ENCODE measurements at places on chromosomes 4 and X.
A peak's percentile ranks its signal among the peaks of the same experiment; 100 is the strongest.

DNA sequence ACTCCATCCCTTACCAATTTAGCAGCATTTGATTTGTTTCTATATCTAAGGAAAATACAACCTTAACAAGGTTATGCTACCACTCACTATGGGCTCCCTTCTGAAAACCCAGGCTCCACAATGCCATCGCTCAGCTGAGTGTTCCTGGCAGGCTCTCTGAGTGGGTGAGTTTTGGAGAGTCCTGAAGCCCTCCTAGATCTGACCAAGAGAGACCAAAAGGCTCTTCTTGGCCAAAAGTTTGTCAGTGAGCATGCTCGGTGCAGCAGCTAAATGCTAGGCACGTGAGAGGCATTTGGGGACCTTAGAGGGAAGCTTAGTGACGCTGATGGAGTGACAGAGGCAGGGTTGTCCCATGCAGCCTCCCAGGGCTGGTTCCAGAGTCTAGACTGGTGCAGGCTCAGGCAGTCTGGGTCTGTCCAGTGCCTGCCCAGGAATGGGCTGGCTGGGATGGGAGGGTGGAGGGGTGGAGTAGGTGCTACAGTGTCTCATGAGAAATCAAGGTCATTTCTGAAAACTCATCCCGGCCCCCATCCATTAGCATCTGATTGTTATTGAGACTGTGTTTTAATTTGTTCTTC, 346.8 kb downstream of the NR3C2 start:
- H3K36me3 ChIP-seq, result no peaks in the 10 kb centered on the region
- H3K27me3 ChIP-seq, result no peaks in the 10 kb centered on the region

- no peaks in the 10 kb centered on the region for H3K4me1 ChIP-seq
- H3K36me3 ChIP-seq, result no peaks in the 10 kb centered on the region
- DNase-seq, result no peak
- no peak overlapping the region for H3K27ac ChIP-seq
- H3K4me3 ChIP-seq, result no peak overlapping the region
- no peaks in the 10 kb centered on the region for H3K27me3 ChIP-seq
Measured at GRCh38 chr4:138751309-138751708, 264.3 kb upstream of the NOCT start.

GRCh38 chr4:173492315-173492714, 37.7 kb downstream of the HAND2 start:
- no peak overlapping the region for H3K4me3 ChIP-seq
- H3K27me3 ChIP-seq, result peaks cover 16% of the 10 kb centered on the region
- no peaks in the 10 kb centered on the region for H3K36me3 ChIP-seq
- no peak for DNase-seq
- H3K27ac ChIP-seq, result no peak overlapping the region

- no peak overlapping the region for H3K4me3 ChIP-seq
- no peaks in the 10 kb centered on the region for H3K36me3 ChIP-seq
Measured at GRCh38 chr4:168503652-168504362, 7.0 kb downstream of the PALLD start.

DNA sequence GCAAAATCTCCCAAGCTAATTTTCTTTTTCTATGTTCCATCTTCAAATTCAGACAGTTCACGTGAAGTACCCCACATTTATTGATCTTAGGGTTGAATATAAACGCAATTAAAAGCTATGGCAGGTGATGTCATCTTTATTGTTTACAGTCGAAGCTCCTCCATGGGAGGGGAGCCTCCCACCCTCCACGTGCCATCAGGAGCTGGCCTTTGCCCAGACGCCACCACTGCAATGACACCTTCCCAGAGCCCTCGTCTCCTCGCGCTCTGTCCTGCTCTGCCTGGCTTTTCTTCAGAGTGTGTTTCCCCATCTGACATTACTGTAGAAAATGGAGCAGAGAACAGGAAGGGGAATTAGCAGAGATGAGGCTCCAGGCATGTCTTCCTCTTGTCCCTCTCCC, 18.8 kb upstream of the CYP4V2 start:
- DNase-seq, result no peak
- H3K4me1 ChIP-seq, result no peaks in the 10 kb centered on the region
- H3K4me3 ChIP-seq, result no peak overlapping the region
- H3K27ac ChIP-seq, result no peak overlapping the region
- no peaks in the 10 kb centered on the region for H3K36me3 ChIP-seq

GRCh38 chr4:89538886-89539285, 231.3 kb upstream of the GPRIN3 start:
- H3K36me3 ChIP-seq, result no peaks in the 10 kb centered on the region
- H3K27me3 ChIP-seq, result no peaks in the 10 kb centered on the region
- H3K4me1 ChIP-seq, result peaks cover 2% of the 10 kb centered on the region
- no peak overlapping the region for H3K4me3 ChIP-seq
- H3K27ac ChIP-seq, result peak overlapping the region; percentile 37

- no peaks in the 10 kb centered on the region for H3K27me3 ChIP-seq
- no peak for DNase-seq
- H3K27ac ChIP-seq, result no peak overlapping the region
- H3K36me3 ChIP-seq, result peaks cover 98% of the 10 kb centered on the region
- no peaks in the 10 kb centered on the region for H3K4me1 ChIP-seq
- H3K4me3 ChIP-seq, result no peak overlapping the region
Measured at GRCh38 chr4:118703118-118703517, 17.9 kb downstream of the METTL14 start.

- H3K4me3 ChIP-seq, result no peak overlapping the region
- H3K4me1 ChIP-seq, result no peaks in the 10 kb centered on the region
- H3K27me3 ChIP-seq, result no peaks in the 10 kb centered on the region
- H3K27ac ChIP-seq, result no peak overlapping the region
- H3K36me3 ChIP-seq, result no peaks in the 10 kb centered on the region
Measured at GRCh38 chr4:163269166-163269565, 63.2 kb downstream of the NPY1R start.

- peaks cover 11% of the 10 kb centered on the region for H3K4me1 ChIP-seq
- H3K36me3 ChIP-seq, result peaks cover 22% of the 10 kb centered on the region
- no peak overlapping the region for H3K4me3 ChIP-seq
- no peak overlapping the region for H3K27ac ChIP-seq
- no peak for DNase-seq
- no peaks in the 10 kb centered on the region for H3K27me3 ChIP-seq
Measured at GRCh38 chr4:98444371-98444770, 183.2 kb downstream of the RAP1GDS1 start.

DNA sequence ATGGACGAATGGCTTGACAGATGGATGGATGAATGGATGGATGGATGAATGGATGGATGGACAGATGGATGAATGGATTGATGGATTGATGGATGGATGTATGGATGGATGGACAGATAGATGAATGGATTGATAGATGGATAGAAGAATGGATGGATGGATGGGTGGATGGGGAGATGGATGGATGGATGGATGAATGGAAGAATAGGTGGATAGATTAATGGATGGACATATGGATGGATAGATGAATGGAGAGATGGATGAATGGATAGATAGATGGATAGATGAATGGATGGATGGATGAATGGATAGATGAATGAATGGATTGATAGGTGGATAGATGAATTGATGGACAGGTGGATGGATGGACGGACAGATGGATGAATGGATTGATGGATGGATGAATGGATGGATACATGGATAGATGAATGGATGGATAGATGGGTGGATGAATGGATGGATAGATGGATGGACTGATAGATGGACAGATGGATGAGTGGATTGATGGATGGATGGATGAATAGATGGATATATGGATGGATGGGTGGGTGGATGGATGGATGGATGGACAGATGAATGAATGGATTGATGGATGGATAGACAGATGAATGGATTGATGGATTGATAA, 33.9 kb downstream of the PSAPL1 start:
- no peaks in the 10 kb centered on the region for H3K36me3 ChIP-seq
- no peak overlapping the region for H3K4me3 ChIP-seq
- no peaks in the 10 kb centered on the region for H3K27me3 ChIP-seq
- H3K4me1 ChIP-seq, result no peaks in the 10 kb centered on the region
- no peak overlapping the region for H3K27ac ChIP-seq

- no peak overlapping the region for H3K4me3 ChIP-seq
- H3K36me3 ChIP-seq, result peaks cover 97% of the 10 kb centered on the region
- H3K4me1 ChIP-seq, result no peaks in the 10 kb centered on the region
- no peak overlapping the region for H3K27ac ChIP-seq
- DNase-seq, result no peak
- H3K27me3 ChIP-seq, result no peaks in the 10 kb centered on the region
Measured at GRCh38 chr4:75786938-75787337, 62.6 kb downstream of the USO1 start.

DNA sequence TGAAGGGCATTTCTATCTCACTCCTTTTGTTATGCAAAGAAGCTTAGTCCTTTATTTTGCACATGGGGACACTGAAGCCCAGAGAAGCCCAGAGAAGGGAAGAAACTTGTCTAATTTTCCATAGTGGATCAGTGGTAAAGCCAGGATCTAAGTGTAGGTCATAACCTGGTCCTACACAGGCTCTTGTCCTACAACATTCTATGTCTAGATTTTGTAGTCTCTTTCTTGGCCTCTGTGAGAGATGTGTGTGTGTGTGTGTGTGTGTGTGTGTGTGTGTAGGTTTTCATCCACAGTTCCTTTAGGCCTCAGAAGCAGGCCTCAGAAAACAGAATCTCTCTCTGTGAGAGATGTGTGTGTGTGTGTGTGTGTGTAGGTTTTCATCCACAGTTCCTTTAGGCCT, 38.3 kb downstream of the VSIG4 start:
- H3K27me3 ChIP-seq, result no peaks in the 10 kb centered on the region
- no peak overlapping the region for H3K4me3 ChIP-seq
- H3K36me3 ChIP-seq, result no peaks in the 10 kb centered on the region
- no peaks in the 10 kb centered on the region for H3K4me1 ChIP-seq
- no peak overlapping the region for H3K27ac ChIP-seq

DNA sequence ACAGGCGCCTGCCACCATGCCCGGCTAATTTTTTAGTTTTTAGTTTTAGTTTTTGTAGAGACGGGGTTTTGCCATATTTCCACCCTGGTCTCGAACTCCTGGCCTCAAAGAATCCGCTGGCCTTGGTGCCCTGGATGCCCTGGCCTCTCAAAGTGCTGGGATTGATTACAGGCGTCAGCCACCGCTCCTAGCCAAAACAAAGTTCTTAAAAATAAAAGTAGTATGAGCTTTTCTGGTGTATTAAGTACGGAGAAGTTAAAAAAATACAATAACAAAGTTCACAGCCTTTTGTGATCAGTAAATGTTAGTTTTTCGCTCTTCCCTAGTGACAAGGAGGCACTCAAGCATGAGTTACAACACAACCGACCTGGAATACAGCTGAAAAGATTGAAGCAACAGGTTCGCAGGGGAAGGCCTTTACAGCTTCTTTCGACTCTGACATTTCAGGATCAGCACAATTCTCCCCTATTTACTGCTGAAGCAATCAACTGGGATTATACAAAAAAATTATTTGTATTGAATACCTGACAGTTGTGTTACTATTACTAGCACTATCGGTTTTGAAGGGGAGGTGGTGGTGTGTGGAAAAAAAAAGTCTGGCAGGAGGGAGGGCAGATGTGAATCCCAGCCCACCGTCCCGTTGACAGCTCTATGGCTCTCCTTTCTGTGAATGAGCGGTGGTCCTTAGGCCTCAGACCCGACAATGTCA, 893 bp upstream of the METAP1 start:
- peak overlapping the region; percentile 88 for H3K27ac ChIP-seq
- H3K4me1 ChIP-seq, result peaks cover 14% of the 10 kb centered on the region
- no peak for DNase-seq
- H3K36me3 ChIP-seq, result no peaks in the 10 kb centered on the region

GRCh38 chrX:40155589-40156469, 58.1 kb upstream of the BCOR start:
- no peaks in the 10 kb centered on the region for H3K27me3 ChIP-seq
- peak overlapping the region; percentile 65 for H3K27ac ChIP-seq
- peak overlapping the region; percentile 45 for H3K4me3 ChIP-seq
- H3K36me3 ChIP-seq, result no peaks in the 10 kb centered on the region
- DNase-seq, result no peak

DNA sequence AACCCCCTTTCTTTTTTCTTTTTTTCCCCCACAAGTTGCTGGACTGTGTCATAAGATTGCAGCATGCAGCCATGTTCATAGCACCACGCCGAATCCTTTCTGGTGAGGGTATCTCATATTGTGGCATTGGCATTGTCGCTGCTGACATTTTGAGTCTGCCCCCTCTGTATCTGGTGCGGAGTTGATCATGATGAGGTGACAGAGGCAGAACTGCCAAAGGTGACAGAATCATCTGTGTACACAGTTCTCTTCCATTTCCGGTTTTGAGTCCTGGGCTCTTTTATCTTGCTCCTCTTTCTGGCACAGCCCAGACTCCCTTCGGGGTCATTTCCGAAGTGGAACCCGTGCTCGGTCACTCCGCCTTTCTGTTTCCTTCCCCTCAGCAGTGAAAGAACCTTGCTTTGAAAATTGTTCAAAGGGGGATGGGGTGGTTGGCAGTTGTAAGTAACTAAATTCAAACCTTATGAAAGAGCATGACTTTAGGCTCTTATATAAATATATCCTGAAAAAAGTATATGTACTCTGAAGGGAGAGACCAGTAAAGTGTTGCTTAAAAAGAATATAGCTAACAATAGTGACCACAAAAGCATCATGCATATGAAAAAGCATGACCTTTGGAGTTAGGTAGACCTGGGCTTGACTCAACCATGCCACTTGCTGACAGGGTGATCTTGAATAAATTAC, 55.0 kb upstream of the BMP2K start:
- no peaks in the 10 kb centered on the region for H3K4me1 ChIP-seq
- H3K36me3 ChIP-seq, result no peaks in the 10 kb centered on the region
- H3K4me3 ChIP-seq, result no peak overlapping the region
- H3K27me3 ChIP-seq, result no peaks in the 10 kb centered on the region
- DNase-seq, result no peak

DNA sequence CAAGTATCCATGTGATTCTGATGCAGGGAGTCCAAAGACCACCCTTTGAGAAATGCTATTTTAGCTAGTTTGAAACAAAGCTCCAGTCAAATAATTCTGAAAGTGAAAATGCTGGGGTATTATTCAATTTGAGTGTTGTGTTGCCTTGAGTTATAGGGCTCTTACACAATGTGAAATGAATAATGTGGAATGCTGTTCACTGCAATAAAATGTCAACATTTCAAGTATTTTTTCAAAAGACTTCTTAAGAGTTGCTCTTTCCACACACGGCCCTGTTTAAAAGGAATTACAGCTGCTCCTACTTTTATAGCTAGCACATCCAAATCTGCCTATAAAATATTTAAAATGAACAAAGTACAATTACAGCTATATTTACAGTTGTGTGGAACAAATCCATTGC, 27.5 kb upstream of the PLS3 start:
- H3K27me3 ChIP-seq, result no peaks in the 10 kb centered on the region
- no peak overlapping the region for H3K4me3 ChIP-seq
- H3K36me3 ChIP-seq, result no peaks in the 10 kb centered on the region
- no peak for DNase-seq

All from upper lobe of right lung (tissue), 1 donor.